ENCODE measurements at places on chromosomes 12 and 14. TPM values are rescaled to one million over a fixed set of nuclear protein-coding genes. Genes with fewer than 3 reads are reported as not detected.

The KRT78 gene
- total RNA-seq = not detected

The SCAF11 gene
- total RNA-seq = 63.5 TPM

The SCNN1A gene
- 0.15 TPM for total RNA-seq

The CD27 gene
- total RNA-seq = not detected

The LRFN5 gene
- total RNA-seq = 0.30 TPM

The KIF5A gene
- total RNA-seq = 0.15 TPM

The USP44 gene
- total RNA-seq = 0.38 TPM

The CLEC2A gene
- 5.6 TPM for total RNA-seq

The GRIN2B gene
- under 0.01 TPM for total RNA-seq

The FGFR1OP2 gene
- total RNA-seq = 42.1 TPM

The NACA gene
- 1,430 TPM for total RNA-seq

The PLEKHD1 gene
- not detected for total RNA-seq

The MYH6 gene
- not detected for total RNA-seq

The SNW1 gene
- 32.9 TPM for total RNA-seq

The ZFHX2 gene
- 0.35 TPM for total RNA-seq
